Tongue (tissue), 3 donors: ENCODE measurements at places on chromosomes 7 and 10. TPM values are rescaled to one million over a fixed set of nuclear protein-coding genes. Genes with fewer than 3 reads are reported as not detected.
A peak's percentile ranks its signal among the peaks of the same experiment; 100 is the strongest.

Gene BAMBI
- total RNA-seq: 2.1 TPM

Gene COPG2
- 38.5 TPM for total RNA-seq

Gene GPR37
- total RNA-seq: 4.6 TPM

- DNase-seq: peak; percentile 38
Observed at GRCh38 chr10:31148951-31149350, 117.3 kb upstream of the ZNF438 start.

DNA sequence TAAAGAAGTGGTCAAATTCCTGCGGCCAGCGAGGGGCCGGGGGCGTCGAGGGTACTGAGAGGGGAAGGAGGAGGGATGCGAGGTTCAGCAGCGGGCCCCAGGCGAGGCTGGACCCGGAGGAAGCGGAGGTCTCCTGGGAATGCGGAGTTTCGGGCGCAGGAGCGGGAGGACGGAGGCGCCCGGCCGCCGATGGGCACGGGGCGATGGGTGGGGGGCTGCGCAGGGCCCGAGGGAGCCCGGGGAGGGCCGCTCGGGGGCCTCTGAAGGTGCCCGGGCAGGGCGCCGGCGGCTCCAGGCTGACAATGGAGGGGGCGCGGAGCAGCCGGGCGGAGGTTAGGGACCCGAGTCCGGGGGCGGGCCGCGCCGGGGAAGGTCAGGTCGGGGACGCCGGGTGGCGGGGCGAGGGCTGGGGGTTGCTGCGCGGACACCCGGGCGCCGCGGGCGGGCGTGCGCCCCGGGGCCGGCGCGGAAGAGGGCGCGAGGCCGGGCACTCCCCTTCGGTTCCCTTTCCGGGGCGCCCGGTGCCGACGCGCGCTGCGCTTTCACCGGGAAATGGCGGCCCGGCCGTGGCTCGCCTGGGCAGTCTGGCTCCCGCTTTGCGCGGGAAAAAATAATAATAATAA, 683 bp downstream of the MACROH2A2 start:
- peak; percentile 41 for DNase-seq

DNA sequence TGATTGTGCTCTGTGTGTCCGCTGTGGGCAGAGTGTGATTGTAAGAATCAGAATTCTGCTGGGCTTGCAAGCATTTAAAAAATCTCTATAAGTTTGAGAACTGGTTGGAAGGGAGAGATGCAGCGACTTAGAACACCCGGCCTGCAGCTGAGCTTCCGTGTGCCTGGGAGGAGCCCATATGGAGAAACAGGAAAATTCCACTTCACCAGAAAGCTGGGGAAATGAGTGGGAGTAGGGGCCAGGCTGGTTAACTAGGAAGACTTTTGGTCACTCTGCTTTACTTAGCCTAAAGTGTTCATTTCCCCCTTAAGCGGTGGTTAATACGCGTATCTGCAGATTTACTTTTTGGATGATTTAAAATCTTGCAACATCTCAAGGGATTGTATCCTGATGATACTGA, 72.2 kb downstream of the TCF7L2 start:
- DNase-seq: no peak

DNA sequence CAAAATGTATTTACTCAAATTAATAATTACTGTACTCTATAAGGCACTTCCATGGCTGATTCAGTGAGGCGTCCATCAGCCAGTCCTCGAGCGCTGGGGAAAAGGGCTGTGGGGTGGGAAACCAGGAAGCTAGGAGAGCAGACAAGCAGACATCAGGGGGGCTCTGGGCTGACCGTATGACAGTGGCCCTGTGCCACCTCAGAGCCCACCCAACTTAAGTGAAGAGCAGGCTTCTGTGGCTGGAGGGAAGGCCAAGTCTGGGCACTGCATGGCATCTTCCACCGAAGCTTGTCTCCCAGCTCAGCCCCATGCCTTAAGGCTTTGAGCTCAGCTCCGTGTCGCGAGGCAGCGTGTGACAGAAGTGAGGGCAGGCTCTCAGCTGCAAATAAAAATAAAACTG, 464.5 kb upstream of the ZMIZ1 start:
- no peak for DNase-seq

DNA sequence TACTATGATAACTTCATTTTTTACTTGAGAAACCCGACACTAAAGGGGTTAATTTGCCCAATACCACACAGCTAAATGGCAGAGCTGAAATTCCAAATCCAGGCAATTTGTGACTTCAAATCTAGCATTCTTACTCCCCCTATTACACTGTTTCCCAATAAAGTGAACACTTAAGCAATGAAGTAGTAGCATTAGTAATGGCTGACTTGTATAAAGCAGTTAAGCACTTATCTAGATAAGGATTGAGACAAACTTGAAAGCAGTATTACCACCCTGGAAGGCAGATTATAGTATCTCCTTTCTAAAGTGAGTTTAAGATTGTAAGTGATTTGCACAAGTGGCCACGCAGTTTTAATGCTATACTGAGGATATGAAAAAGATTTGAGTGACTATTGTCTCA, 39.3 kb downstream of the WASL start:
- no peak for DNase-seq
